ENCODE measurements at places on chromosomes 4 and X. TPM values are rescaled to one million over a fixed set of nuclear protein-coding genes. Genes with fewer than 3 reads are reported as not detected.

Gene ATP10D
- 8.2 TPM for polyA plus RNA-seq

Gene MAGEA11
- polyA plus RNA-seq: not detected

GRCh38 chr4:152513078-152513477, 22.8 kb downstream of the FBXW7 start:
- H3K27me3 ChIP-seq: no peaks in the 10 kb centered on the region
- no peaks in the 10 kb centered on the region for H3K4me1 ChIP-seq
- no peaks in the 10 kb centered on the region for H3K36me3 ChIP-seq
- no peak overlapping the region for H3K4me3 ChIP-seq

Gene GYG2
- 0.70 TPM for polyA plus RNA-seq

Gene RADX
- 2.6 TPM for polyA plus RNA-seq

- H3K4me1 ChIP-seq: peaks cover 9% of the 10 kb centered on the region
- H3K27ac ChIP-seq: no peak overlapping the region
These were observed 203.3 kb downstream of the NWD2 start for GRCh38 chr4:37447886-37448285.

DNA sequence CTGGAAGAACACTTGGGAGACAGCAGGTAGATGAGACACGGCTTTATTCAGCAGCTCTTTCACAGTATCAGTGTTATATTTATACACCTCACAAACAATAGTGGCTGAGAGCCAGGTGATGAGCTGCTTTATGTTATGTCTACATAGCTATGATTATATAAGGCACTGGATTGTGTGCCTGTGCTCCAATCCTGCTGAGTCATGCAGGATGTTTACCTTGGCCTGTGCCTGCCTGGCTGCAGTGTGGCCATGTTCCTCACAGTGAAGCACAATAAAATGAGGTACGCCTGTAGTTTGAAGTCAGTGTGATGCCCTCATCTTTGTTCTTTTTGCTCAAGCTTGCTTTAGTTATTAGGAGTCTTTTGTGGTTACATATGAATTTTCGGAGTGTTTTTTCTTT, 31.3 kb downstream of the CXCL13 start:
- no peak overlapping the region for H3K4me3 ChIP-seq
- H3K27ac ChIP-seq: no peak overlapping the region
- no peaks in the 10 kb centered on the region for H3K4me1 ChIP-seq
- H3K36me3 ChIP-seq: no peaks in the 10 kb centered on the region

Gene ALB
- 0.41 TPM for polyA plus RNA-seq

GRCh38 chr4:48139691-48140090, 5.6 kb upstream of the TXK start:
- no peak overlapping the region for H3K27ac ChIP-seq
- no peaks in the 10 kb centered on the region for H3K36me3 ChIP-seq
- H3K27me3 ChIP-seq: no peaks in the 10 kb centered on the region
- no peaks in the 10 kb centered on the region for H3K4me1 ChIP-seq
- DNase-seq: no peak

GRCh38 chr4:120704538-120704937, 218.0 kb downstream of the PRDM5 start:
- H3K36me3 ChIP-seq: no peaks in the 10 kb centered on the region
- H3K27me3 ChIP-seq: no peaks in the 10 kb centered on the region
- H3K4me1 ChIP-seq: peaks cover under 1% of the 10 kb centered on the region
- no peak overlapping the region for H3K27ac ChIP-seq
- peak; percentile 57 for DNase-seq

Gene ADH1A
- polyA plus RNA-seq: not detected

GRCh38 chr4:2103843-2104547, 44.9 kb downstream of the NAT8L start:
- H3K4me1 ChIP-seq: no peaks in the 10 kb centered on the region
- H3K27me3 ChIP-seq: no peaks in the 10 kb centered on the region
- DNase-seq: no peak
- no peak overlapping the region for H3K27ac ChIP-seq

GRCh38 chr4:113837397-113837796, 75.9 kb upstream of the CAMK2D start:
- H3K36me3 ChIP-seq: no peaks in the 10 kb centered on the region
- H3K27ac ChIP-seq: no peak overlapping the region
- H3K27me3 ChIP-seq: no peaks in the 10 kb centered on the region
- H3K4me1 ChIP-seq: peaks cover 3% of the 10 kb centered on the region

Gene HMGB3
- polyA plus RNA-seq: 71.7 TPM

Gene ASB11
- not detected for polyA plus RNA-seq

Gene SAP30
- polyA plus RNA-seq: 5.1 TPM

DNA sequence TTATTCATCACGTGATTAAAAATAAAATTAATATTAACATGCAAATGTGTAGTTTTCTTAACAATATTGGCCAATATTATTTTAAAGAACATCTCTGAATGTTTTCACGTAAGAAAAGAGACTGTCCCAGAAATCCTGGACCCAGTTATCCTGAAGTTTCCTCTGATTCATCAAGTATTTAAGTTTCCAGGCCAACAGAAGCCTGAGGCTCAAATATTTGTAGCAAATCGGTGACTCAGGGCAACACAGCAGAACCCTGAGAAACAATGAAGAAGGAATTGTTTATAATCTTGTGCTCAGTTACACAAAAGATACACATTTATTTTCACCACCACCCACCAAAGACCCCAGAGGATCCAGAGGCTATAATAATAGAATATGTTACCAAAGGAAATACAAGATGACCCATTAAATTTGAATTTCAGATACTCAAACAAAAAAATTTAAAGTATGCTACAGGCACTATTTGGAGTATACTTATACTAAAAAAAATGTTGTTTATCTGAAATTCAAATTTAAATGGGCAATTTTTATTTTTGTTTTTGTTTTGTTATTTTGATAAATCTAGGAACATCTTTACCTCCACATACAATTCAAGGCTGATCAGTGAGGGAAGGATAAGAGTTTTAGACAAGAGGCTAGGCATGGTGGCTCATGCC, 33.9 kb upstream of the SLC7A11 start:
- no peaks in the 10 kb centered on the region for H3K27me3 ChIP-seq
- H3K4me3 ChIP-seq: no peak overlapping the region
- no peaks in the 10 kb centered on the region for H3K4me1 ChIP-seq
- DNase-seq: no peak

Gene ETDA
- polyA plus RNA-seq: not detected

Gene GAGE2A
- polyA plus RNA-seq: not detected

Gene ALPK1
- polyA plus RNA-seq: 8.9 TPM

GRCh38 chrX:148984238-148984637, 483.8 kb downstream of the AFF2 start:
- no peak overlapping the region for H3K4me3 ChIP-seq
- DNase-seq: no peak
- no peak overlapping the region for H3K27ac ChIP-seq
- H3K36me3 ChIP-seq: no peaks in the 10 kb centered on the region

GRCh38 chr4:186666252-186666651, 57.4 kb downstream of the FAT1 start:
- H3K4me1 ChIP-seq: no peaks in the 10 kb centered on the region
- H3K27ac ChIP-seq: peak overlapping the region; percentile 76
- DNase-seq: no peak

Gene STAG2
- polyA plus RNA-seq: 16.4 TPM

Gene MGAT4D
- not detected for polyA plus RNA-seq

GRCh38 chrX:41105005-41105404, 19.8 kb downstream of the USP9X start:
- no peak overlapping the region for H3K4me3 ChIP-seq
- no peak overlapping the region for H3K27ac ChIP-seq
- no peak for DNase-seq
- H3K27me3 ChIP-seq: peaks cover 12% of the 10 kb centered on the region
- peaks cover 3% of the 10 kb centered on the region for H3K4me1 ChIP-seq

- no peaks in the 10 kb centered on the region for H3K36me3 ChIP-seq
- no peak for DNase-seq
- H3K27me3 ChIP-seq: no peaks in the 10 kb centered on the region
- peaks cover 15% of the 10 kb centered on the region for H3K4me1 ChIP-seq
- no peak overlapping the region for H3K27ac ChIP-seq
These were observed 1.6 kb upstream of the ARHGAP10 start for GRCh38 chr4:147730333-147730732.

All from lung (tissue), 17 donors.